ENCODE measurements at places on chromosomes 12 and 14.

DNA sequence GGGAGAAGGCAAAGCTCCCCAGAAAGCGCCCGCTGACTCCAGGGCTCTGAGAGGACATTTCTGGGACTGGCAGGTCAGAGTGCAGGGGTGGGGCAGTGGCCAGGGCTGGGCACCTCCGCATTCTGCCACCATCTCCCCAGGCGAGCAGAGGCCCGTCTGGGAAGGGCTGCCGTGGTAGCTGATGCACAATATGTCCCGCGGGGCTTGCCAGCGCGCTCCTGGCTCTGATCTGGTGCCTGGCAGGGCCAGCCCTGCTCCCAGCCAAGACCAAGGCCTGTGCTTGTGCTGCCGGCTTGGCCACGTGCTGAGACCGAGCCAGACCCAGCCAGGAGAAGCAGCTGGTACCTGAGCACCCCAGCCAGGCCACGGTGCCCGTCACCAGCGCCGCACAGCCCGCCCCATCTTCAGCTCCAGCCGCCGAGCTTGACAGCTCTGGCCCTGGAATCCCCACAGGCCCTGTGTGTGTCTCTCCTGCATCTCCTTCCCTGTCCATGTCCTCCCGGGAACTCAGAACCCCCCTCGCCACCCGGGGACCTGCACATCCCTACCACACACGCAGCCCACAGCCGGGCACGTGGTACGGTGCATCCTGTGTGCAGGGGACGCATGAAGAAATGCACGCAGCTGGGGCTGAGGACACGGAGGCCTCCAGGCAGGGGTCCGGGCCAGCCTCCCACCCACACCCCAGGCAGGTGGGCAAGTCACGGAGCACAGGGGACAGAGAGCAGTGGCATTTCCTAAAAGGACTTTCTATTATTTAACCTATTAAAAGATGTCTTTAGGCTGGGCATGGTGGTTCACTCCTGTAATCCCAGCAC lies 68.6 kb upstream of the C14orf180 start:
- DNase-seq, result no peak

GRCh38 chr12:56996793-56997545 lies 9.4 kb downstream of the ZBTB39 start:
- no peak for DNase-seq

- peak; percentile 22 for DNase-seq
Measured at GRCh38 chr12:52371716-52372115, 4.4 kb upstream of the KRT85 start.

- peak; percentile 82 for DNase-seq
Measured at GRCh38 chr12:79274501-79275064, 410.0 kb downstream of the SYT1 start.

DNA sequence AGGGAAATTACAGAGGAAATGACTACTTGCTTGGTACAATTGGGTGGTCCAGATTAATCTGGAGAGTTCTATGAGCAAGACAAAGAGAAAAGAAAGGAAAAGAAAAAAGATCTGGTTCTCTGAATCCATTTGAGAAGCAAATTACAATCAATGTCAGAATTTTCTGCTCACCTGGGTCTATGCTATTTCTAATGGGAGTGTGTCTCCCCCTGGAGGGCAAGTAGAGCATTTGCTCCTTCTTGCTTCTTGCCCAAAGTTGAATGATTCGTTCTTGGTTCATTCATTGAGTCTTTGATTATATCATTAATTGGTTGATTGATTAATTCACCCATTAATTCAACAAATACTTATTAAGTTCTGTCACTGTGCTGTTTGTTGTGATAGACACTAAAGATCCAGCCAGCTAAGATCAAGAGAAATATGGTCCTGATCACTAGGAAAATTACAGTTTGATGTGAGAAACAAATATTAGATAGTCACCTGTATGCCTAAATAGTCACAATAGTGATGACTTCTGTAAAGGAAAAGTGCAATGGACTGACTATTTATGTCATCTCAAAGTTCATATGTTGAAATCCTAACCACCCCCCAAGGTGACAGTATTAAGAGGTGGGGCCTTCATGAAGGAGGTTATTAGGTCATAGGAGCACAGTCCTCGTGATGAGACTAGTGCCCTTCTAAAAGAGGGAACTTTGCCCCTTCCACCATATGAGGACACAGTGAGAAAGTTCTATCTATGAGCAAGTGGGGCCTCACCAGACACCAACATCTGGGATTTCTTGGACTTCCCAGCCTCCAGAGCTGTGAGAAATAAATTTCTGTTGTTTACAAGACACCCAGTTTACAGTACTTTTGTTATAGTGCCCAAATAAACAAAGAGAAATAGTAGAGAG lies 8.0 kb upstream of the ASB8 start:
- DNase-seq, result peak; percentile 69

- DNase-seq, result no peak
Measured at GRCh38 chr14:31297112-31297511, 89.5 kb upstream of the HECTD1 start.

DNA sequence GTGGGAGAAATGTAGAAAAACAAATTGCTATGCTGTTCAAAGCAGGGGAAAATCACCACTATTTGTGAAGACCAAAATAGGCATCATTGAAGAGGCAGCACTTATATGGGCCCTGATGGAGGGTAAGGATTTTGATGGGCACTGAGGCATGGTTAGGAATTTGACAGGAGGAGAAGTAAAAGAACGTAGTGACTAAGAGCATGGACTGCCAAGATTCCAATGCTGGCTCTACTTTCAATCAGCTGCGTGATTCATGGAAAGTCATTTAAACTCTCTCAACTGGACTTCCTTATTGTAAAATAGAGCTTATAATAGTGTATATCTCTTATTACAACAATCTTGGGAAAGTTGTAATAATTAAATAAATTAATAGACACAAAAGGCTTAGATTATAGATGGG lies 267.7 kb upstream of the G2E3 start:
- DNase-seq, result peak; percentile 89

DNA sequence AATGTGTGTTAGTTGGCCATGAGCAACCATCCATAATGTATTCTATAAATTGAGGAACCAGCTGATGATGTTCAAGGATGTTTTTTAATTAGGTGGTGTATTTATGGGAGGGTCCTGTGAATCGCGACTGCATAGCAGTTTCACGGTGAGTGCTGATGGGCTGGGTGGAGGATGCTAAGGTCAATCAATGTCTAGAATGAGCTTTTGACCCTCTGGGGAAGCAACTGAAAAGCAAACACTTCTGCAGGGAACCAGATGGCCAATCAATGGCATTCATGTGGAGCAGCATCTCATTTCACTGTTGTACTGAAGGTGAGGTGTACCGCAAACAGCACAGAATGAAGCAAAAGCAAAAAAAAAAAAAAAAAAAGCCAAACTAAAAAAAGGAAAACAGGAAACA lies 676.1 kb upstream of the TMEM132C start:
- no peak for DNase-seq

DNA sequence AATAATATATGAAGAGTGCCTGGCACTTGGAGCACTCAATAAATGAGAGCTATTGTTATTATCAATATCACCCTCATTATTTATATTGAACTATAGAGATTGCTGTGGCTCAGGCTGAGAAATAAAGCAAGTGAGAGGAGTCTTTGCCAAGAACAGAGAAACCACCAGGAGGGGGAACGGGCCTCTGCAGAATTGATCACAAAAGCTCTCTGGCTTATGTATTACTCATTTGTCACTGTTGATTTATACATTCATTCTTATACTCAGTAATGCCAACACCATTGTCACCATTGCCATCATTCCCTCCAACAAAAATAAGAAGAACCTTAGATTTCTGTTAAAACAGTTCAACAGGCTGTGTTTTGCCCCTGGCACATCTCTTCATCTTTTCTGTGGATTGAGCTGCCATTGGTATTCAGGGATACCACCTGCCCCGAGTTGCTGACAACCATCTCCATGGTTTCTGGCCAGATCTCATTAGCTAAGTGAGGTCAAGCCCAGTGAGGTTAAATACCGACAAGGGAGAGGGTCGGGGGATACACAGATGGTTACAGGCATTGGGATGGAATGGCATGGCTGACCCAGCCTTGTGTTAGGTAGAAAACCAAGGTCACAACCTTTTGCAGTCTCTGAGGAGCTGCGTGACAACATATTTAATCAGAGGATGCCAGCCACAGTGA lies 21.8 kb upstream of the PCNX1 start:
- no peak for DNase-seq

GRCh38 chr14:50007123-50007903 lies 109.1 kb downstream of the VCPKMT start:
- no peak for DNase-seq

- no peak for DNase-seq
Measured at GRCh38 chr12:25783566-25783965, 174.9 kb upstream of the RASSF8 start.

GRCh38 chr12:12822886-12823285 lies 9.7 kb downstream of the DDX47 start:
- DNase-seq, result no peak

GRCh38 chr14:64506721-64507120 lies 2.2 kb downstream of the ZBTB1 start:
- DNase-seq, result peak; percentile 22

DNA sequence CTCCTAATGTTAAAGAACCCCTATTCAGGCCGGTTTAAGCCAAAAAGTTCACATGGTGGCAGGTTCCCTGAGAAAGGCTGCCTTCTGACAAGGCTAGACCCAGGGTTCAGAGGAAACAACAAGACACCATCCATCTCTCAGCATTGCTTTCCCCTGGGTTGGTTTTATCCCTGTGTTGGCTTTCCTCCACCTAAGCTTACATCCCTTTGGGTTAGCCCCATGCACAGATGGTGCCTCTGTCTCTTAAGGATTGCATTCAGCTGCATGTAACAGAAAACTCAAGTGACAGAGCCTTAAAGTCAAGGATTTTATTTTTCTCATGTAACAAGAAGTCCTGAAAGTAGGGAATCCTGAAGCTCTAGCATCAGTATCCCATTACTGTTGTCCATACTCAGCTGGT lies 42.8 kb upstream of the RIN3 start:
- no peak for DNase-seq

- no peak for DNase-seq
Measured at GRCh38 chr12:2557597-2557996, 237.2 kb upstream of the FKBP4 start.

DNA sequence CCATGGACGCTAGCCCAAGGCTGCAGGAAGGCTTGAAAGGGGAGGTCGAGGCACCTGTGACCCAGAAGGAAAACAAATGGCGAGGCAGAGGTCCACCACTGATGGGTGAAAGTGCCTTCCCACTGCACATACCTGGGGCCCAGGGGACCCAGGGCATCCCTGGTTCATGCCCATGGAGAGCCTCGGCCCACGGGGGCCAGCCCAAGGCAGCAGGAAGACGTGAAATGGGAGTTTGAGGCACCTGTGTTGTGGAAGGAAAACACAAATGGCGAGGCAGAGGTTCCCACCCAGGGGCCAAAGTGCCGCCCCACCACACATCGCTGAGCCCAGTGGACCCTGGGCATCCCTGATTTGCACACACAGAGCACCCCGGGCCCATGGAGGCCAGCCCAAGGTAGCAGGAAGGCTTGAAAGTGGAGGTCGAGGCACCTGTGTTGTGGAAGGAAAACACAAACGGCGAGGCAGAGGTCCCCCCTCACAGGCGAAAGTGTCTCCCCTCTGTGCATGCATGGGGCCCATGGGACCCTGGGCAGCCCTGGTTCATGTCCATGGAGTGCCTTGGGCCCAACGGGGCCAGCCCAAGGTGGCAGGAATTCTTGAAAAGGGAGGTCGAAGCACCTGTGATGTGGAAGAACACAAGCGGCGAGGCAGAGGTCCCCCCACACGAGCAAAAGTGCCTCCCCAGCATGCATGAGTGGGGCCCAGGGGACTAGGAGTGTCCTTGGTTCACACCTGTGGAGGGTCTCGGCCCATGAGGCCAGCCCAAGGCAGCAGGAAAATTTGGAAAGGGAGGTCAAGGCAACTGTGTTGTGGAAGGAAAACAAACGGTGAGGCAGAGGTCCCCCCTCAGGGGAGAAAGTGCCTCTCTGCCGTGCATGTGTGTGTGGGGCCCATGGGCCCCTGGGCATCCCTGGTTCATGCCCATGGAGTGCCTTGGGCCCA lies 383.3 kb downstream of the ALG10 start:
- no peak for DNase-seq

GRCh38 chr12:18849080-18849479 lies 111.2 kb downstream of the CAPZA3 start:
- DNase-seq, result peak; percentile 38

- no peak for DNase-seq
Measured at GRCh38 chr14:101231828-101232227, 328.3 kb upstream of the RTL1 start.

DNA sequence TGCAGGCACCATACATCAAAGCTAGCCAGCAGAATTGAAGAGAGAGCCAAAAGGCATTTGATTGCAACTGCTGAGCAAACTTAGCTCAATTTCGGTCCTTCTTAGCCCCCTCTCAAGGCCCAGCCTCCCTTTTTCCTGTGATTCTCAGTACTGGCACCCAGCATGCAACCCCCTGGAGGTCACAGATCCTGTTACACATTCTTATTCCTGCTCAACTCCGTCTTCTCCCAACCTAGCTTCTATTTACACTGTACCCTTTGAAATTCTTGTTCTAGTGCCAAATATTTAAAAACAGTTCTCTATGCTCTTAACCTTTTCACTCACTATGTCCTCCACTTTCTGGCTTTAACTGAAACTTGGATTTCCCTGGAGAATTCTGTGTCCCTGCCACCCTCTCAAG lies 131.3 kb upstream of the CPSF6 start:
- no peak for DNase-seq

DNA sequence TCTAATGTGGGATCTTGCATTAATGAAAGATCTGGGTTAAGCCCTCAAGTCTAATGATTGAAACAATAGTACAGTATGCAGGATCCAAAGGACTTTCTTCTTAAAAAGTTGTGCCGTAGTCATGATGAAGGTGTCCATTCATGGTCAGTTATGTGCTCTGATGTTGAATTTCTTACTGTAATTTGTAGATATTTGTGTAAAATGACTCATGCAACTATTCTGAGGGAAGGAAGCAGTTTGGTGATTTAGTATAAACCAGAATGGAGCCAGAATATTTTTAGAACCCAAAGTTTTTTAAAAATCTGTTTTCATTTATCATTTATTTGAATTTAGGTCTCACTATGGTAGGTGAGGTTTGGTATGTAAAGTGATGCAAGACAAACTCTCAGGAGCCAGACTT lies 151.2 kb downstream of the AKAP6 start:
- no peak for DNase-seq

DNA sequence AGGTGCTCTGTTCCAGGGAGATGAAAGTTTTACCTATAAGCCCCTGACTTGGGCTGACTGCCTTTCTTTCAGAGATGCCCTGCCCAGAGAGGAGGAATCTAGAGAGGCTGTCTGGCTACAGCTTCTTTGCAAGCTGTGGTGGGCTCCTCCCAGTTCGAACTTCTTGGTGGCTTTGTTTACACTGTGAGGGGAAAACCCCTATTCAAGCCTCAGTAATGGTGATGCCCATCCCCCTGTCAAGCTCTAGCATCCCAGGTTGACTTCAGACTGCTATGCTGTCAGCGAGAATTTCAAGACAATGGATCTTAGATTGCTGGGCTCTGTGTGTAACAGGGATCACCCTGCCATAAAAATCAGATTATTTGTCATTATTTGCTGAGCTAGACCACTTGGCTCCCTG lies 377.6 kb downstream of the FLRT2 start:
- no peak for DNase-seq

GRCh38 chr12:32161058-32161457 lies 54.4 kb downstream of the BICD1 start:
- DNase-seq, result no peak

All from kidney tubule cell (primary cell).